ENCODE measurements at places on chromosomes 1 and 21. TPM values are rescaled to one million over a fixed set of nuclear protein-coding genes. Genes with fewer than 3 reads are reported as not detected.

The HES4 gene
- 56.5 TPM for total RNA-seq

The GRIK3 gene
- 0.08 TPM for total RNA-seq

The PTGFRN gene
- 216 TPM for total RNA-seq

The PLA2G2A gene
- 59.6 TPM for total RNA-seq

The THEM5 gene
- total RNA-seq: not detected

The MASP2 gene
- total RNA-seq: not detected

The PGBD5 gene
- total RNA-seq: 14.0 TPM

The CFAP141 gene
- not detected for total RNA-seq

The NPR1 gene
- total RNA-seq: 14.9 TPM

Data from cardiac septum (tissue), 1 donor.